Ovary (tissue), 10 donors: ENCODE measurements at places on chromosomes 2 and 18. TPM values are rescaled to one million over a fixed set of nuclear protein-coding genes. Genes with fewer than 3 reads are reported as not detected.

SCYGR6 gene
- not detected for total RNA-seq

EPAS1 gene
- 124 TPM for total RNA-seq

NEB gene
- 0.46 TPM for total RNA-seq

DNA sequence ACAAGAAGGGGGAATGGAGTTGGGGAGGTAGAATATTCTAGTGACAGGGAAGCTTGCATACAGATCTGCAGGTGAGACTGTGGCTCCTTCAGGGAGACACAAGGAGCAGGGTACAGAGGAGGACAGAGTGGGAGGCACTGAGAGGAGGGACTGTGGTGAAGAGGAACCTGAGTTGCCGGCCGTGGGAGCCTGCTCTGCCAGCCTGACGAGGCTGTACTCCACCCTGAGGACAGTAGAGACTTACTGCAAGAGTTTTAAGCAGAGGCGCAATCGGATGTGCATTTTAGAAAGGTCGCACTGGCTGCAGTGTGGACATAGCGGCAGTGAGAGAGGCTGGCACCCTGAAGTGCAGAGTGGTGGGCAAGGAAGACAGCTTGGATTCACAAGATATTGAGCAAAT lies 185.8 kb downstream of the GFPT1 start:
- no peak overlapping the region for H3K4me3 ChIP-seq
- DNase-seq: no peak
- H3K27ac ChIP-seq: no peak overlapping the region
- H3K4me1 ChIP-seq: peaks cover 41% of the 10 kb centered on the region

DNA sequence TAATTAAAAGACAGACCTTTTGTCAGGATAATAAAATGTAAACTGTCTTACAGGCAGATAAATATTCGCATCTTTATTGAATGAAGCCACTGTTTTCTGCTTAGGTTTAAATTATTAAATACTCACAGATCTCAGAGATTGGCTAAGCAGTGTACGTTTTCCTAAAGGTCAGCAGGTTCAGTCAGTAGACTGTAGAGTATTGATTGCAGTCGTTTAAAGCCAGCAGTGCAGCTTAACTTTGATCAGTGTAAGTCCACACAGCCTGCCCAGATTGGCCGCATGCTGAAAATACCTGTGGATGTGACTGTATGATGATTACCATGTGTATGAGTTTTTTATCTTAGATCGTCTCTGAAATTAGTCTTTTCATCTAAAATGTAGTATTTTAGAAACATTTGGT lies 42.3 kb downstream of the ATP9B start:
- no peak for DNase-seq
- H3K4me1 ChIP-seq: no peaks in the 10 kb centered on the region

GPR45 gene
- not detected for total RNA-seq

- no peak for DNase-seq
- no peak overlapping the region for H3K27ac ChIP-seq
- H3K27me3 ChIP-seq: no peaks in the 10 kb centered on the region
Measured at GRCh38 chr2:46117379-46117778, 179.8 kb upstream of the EPAS1 start.

LCLAT1 gene
- total RNA-seq: 10.7 TPM

ADI1 gene
- 40.6 TPM for total RNA-seq

- DNase-seq: no peak
- no peaks in the 10 kb centered on the region for H3K36me3 ChIP-seq
- no peak overlapping the region for H3K4me3 ChIP-seq
- no peaks in the 10 kb centered on the region for H3K27me3 ChIP-seq
Measured at GRCh38 chr2:43045866-43046265, 180.5 kb downstream of the ZFP36L2 start.

- no peak overlapping the region for H3K27ac ChIP-seq
- H3K4me3 ChIP-seq: no peak overlapping the region
- H3K27me3 ChIP-seq: no peaks in the 10 kb centered on the region
- H3K36me3 ChIP-seq: no peaks in the 10 kb centered on the region
- peaks cover 2% of the 10 kb centered on the region for H3K4me1 ChIP-seq
Measured at GRCh38 chr2:31239593-31240177, 5.7 kb downstream of the EHD3 start.

DNA sequence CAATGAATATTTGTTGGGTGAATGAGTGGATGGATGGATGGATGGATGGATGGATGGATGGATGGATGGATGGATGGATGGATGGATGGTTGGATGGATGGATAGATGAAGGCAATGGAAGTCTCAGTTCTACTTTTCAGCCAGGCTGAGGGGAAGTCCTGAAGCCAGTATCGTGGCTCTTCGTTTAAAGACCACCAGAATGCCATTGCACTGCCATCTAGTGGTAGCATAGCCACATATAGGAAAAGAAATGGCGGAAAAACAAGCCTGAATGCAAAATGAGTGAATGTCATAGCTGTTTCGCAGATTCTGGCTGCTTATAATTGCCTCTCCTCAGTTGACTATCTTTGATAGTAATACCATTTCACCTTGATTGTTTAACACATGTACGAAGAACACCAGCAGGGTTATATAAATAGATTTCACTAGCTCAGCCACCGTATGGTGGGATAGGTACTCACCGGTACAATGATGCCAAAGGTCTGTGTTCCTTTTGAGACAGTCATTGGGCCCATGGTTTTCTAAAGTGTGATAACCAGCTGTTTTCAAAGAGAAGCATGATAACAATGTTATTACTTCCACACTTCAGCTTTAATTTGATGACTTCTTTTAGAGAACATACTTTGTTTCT lies 62.3 kb upstream of the GREB1L start:
- H3K27ac ChIP-seq: no peak overlapping the region
- peak; percentile 51 for DNase-seq
- H3K4me3 ChIP-seq: no peak overlapping the region
- no peaks in the 10 kb centered on the region for H3K27me3 ChIP-seq
- peaks cover 2% of the 10 kb centered on the region for H3K4me1 ChIP-seq

GRCh38 chr18:50142441-50143120 lies 52.4 kb downstream of the MYO5B start:
- no peak overlapping the region for H3K4me3 ChIP-seq
- no peaks in the 10 kb centered on the region for H3K27me3 ChIP-seq
- H3K4me1 ChIP-seq: no peaks in the 10 kb centered on the region
- no peak for DNase-seq
- H3K36me3 ChIP-seq: no peaks in the 10 kb centered on the region

- H3K36me3 ChIP-seq: no peaks in the 10 kb centered on the region
- H3K4me3 ChIP-seq: no peak overlapping the region
- no peaks in the 10 kb centered on the region for H3K4me1 ChIP-seq
- DNase-seq: no peak
- no peak overlapping the region for H3K27ac ChIP-seq
Measured at GRCh38 chr2:103002954-103003353, 241.1 kb downstream of the TMEM182 start.

DNA sequence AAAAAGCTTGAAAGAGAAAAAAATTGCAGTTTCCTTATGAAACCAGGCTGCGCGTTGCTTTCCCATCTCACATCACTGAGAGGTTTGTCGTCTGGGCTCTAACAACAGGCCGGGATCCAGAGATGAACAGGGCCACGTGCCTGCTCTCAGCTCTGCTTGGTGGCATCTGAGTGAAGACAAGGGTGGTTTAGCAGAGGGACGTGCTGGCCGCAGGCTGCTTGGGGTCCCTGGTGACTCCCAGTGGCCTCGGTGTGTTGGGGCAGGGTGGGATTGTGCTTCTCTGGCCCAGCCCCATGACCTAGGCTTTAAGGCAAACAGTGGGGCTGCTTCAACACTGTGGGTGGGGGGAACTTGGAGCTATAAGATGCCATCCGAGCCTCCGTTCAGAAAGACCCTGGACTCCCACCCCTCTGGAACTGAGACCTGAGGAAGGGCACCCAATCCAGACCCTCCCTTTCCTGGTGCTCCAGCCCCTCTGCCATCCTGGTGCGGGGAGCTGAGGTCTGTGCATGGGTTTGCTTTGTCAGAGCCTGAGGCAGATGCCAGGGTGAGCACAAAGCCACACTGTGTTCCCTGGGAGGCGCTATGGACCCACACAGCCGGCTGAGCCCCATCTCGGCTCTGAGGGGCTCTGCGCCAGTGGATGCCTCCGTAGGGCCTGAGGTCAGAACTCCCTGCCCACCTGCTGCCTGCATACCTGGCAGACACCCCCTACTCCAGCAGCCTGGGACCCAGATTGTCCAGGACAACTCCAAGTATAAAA lies 18.4 kb upstream of the HPCAL1 start:
- H3K4me3 ChIP-seq: no peak overlapping the region
- no peak for DNase-seq
- H3K27me3 ChIP-seq: no peaks in the 10 kb centered on the region
- H3K4me1 ChIP-seq: no peaks in the 10 kb centered on the region

DNA sequence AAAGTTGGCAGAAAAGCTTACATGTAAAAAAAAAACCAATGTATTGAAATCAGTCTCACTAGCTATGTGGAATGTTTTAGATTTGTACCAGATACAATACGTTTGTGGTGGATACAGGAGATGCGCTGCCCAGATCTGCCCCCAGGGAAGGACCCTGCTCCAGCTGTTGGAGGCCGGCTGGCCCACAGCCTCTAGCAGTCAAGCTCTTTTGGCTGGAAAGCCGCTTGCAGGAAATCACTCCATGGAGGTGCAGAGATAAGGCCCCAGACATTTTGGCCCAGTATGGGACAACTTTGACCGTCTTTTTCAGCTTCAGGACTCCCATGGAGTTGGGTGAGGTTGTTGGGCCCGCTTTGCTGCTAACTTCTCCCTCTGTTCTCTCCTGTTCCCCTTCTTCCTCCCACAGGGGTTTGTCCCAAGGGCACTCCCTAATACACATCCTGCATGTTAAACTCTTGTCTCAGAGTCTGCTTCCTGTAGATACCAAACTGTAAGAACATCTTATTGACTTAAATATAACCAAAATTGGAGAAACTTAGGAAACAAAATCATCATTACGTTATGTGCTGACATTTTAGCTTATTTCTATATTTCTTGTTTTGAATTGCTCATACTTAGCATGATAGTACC lies 1.7 kb upstream of the QPCT start:
- no peaks in the 10 kb centered on the region for H3K27me3 ChIP-seq
- DNase-seq: no peak
- H3K27ac ChIP-seq: no peak overlapping the region
- no peaks in the 10 kb centered on the region for H3K36me3 ChIP-seq

- no peak for DNase-seq
- H3K27me3 ChIP-seq: no peaks in the 10 kb centered on the region
- H3K36me3 ChIP-seq: no peaks in the 10 kb centered on the region
- peaks cover 7% of the 10 kb centered on the region for H3K4me1 ChIP-seq
Measured at GRCh38 chr2:235570966-235571692, 77.3 kb downstream of the AGAP1 start.

RBFA gene
- total RNA-seq: 13.7 TPM

MROH2A gene
- total RNA-seq: not detected

AMMECR1L gene
- 18.4 TPM for total RNA-seq

CNTNAP5 gene
- total RNA-seq: not detected

- no peak for DNase-seq
- H3K4me3 ChIP-seq: no peak overlapping the region
- no peaks in the 10 kb centered on the region for H3K27me3 ChIP-seq
- H3K4me1 ChIP-seq: no peaks in the 10 kb centered on the region
- H3K27ac ChIP-seq: no peak overlapping the region
- H3K36me3 ChIP-seq: no peaks in the 10 kb centered on the region
Measured at GRCh38 chr2:154392256-154392655, 306.2 kb upstream of the KCNJ3 start.

GRCh38 chr2:133293544-133294353 lies 274.5 kb downstream of the NCKAP5 start:
- DNase-seq: peak; percentile 32
- no peaks in the 10 kb centered on the region for H3K36me3 ChIP-seq
- no peak overlapping the region for H3K4me3 ChIP-seq
- no peaks in the 10 kb centered on the region for H3K27me3 ChIP-seq

REG3A gene
- not detected for total RNA-seq

POU3F3 gene
- 0.63 TPM for total RNA-seq

- no peak overlapping the region for H3K27ac ChIP-seq
- H3K4me1 ChIP-seq: no peaks in the 10 kb centered on the region
Measured at GRCh38 chr2:232522623-232523401, 2.6 kb downstream of the PRSS56 start.

GRCh38 chr18:13262839-13263691 lies 44.5 kb downstream of the LDLRAD4 start:
- DNase-seq: no peak
- H3K27me3 ChIP-seq: no peaks in the 10 kb centered on the region
- no peak overlapping the region for H3K4me3 ChIP-seq
- no peaks in the 10 kb centered on the region for H3K36me3 ChIP-seq
- H3K4me1 ChIP-seq: peaks cover 4% of the 10 kb centered on the region
- no peak overlapping the region for H3K27ac ChIP-seq

CNNM4 gene
- 8.3 TPM for total RNA-seq

DNA sequence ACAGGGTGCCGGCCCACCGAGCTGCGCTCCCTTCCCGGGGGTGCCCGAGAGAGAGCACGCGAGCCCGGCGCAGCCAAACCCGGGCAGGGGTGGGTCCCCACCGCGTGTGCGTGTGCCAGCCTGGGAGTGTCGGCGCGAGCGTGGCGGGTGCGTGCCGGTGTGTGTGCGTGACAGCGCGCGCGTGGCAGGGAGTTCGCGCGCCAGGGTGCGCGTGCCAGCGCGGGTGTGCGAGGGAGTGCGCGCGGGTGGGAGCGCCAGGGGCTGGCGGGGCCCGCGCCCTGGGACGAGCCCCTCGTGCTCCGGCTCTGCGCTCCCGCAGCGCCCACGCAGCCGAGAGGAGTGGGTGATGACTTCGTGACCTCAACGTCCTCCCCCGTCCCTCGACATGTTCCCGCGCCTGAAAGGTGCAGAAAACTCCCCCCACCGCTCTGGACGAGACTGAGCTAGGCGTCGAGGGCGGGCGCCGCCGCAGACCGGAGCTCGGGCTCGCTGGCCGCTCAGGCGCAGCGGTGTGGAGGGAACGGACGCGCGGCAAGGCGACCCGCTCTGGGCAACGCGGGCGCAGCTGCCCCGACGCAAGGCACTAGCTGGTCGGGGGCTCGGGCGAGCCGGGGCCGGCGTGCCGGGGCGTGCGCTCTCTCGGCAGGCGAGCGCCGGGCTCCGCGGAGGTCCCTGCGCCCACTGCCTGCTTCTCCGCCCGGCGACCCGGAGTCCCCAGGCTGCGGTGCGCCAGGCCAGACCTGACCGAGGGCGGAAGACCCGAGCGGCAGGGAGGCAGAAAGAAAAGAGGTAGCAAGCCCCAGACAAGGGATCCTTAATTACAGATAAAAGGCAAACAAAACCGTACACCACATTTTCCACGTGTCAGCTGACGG lies 582.8 kb downstream of the ZEB2 start:
- peaks cover 8% of the 10 kb centered on the region for H3K4me1 ChIP-seq
- peak overlapping the region; percentile 49 for H3K4me3 ChIP-seq
- DNase-seq: peak; percentile 76

- H3K36me3 ChIP-seq: no peaks in the 10 kb centered on the region
- peaks cover 20% of the 10 kb centered on the region for H3K4me1 ChIP-seq
- H3K27me3 ChIP-seq: no peaks in the 10 kb centered on the region
Measured at GRCh38 chr2:239756031-239756789, 268.9 kb downstream of the NDUFA10 start.

MOGAT1 gene
- total RNA-seq: not detected
